ENCODE measurements at places on chromosomes 12 and 14.
A peak's percentile ranks its signal among the peaks of the same experiment; 100 is the strongest.

GRCh38 chr14:52305014-52305413, 9.1 kb upstream of the PTGER2 start:
- DNase-seq = no peak

DNA sequence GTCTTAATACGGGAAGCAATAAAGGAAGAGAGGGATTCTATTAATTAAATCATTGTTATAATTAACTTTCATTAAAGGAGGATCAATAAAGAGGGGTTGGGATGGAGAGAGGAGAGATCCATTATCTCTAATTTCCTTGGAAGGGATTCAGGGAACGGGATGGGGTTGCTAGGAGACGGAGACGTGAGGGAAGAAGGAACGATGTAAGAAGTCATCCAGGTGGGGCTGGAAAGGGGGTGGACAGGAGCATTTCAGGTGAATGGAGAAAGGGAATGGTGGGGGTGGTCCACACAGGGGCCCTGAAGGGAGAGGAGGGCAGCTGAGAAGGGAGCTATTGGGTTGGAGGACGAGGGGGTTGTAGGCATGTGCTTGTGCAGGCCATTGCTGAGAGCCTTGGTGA, 17.2 kb downstream of the CALCOCO1 start:
- no peak for DNase-seq

DNA sequence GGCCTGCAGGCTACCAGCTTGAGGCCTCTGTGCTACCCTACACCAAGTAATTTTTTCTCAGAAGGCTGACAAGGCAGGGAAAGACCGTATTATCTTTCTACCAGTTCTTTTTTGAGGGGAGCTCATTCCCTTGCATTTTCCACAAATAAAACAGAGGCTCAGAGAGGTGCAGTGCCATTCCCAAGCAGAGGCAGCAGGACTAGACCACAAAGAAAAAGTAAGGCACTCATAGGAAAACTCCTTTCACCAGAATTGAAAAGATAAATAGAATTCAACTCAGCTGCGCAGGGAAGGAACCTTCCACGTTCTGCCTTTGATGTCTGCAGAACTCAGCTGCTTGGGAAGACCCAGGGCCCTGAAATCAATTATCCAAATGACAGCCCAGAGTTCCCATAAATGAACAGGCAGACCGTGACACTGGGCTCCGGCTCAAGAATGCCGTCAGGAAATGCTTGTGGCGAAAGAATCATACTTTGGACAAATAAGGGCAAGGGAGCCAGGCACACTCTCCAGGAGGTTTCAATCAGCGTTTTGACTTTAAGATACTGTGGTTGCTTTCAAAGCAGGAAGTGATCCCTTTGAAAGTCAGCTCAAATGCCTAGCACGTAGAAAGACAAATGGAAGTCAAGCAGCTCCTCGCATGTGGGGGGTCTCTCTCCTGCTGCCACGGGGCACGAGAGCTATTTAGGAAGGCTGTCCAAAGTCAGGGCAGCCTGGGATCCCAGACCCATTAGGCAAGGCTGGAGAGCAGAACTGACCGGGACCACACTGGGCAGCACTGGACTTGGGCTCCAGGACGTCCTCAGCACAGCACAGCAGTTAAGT, 14.0 kb downstream of the KCTD10 start:
- peak; percentile 89 for DNase-seq

DNA sequence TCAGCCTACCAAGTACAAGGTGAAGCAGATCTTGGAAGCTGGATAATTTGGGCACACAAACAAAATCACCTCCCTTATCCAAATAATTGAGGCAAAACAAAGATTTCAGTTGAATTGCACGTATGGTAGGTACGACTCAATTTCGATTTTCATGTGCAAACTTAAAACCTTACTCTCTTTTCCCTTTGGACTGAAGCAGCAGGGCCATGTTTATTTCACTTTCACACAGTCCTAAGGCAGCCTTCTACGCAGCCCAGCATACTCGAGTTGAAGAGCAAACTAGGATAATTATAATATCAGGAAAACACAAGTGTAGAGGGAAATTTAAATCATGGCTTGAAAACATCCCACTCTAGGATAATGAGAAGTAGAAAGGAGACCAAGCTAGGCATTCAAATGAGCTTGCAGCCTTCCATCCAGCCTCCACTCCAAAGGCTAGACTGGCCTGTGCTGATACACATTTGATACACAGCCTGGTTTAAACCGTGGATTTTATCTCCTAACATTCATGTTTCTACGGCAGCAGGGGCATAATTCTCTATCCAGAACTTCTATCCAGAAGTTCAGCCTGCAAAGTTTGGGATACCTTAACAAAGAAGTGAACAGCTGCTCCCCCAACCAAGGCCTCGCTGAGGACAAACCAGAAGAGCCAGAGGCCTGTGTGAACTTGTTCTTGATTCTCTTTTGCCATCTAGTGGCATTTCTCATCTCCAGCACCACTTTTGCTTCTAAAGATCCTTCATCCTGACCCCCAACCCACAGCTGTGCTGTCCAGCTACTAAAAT, 2.4 kb upstream of the RNASE7 start:
- DNase-seq = peak; percentile 42

- no peak for DNase-seq
Measured at GRCh38 chr14:76261371-76261811, 109.7 kb downstream of the GPATCH2L start.
